ENCODE measurements at places on chromosomes 3 and 15.

DNA sequence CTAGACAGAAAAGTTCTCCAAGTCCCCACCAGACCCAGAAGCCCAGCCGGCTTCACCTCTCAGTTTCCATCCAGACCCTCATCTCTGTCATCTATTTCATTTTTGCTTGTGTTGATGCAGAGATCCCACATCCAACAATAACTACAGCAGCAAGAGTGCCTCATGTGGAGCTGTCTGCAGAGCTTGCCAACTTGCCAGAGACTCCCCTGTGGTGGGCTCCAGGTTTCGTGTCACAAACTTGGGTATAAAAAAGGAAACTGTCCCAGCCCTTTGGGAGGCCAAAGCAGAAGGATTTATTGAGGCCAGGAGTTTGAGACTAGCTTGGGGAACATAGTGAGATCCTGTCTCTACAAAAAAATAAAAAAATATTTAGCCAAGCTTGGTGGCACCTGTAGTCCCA, 182.4 kb upstream of the ATP10A start:
- no peak for DNase-seq

DNA sequence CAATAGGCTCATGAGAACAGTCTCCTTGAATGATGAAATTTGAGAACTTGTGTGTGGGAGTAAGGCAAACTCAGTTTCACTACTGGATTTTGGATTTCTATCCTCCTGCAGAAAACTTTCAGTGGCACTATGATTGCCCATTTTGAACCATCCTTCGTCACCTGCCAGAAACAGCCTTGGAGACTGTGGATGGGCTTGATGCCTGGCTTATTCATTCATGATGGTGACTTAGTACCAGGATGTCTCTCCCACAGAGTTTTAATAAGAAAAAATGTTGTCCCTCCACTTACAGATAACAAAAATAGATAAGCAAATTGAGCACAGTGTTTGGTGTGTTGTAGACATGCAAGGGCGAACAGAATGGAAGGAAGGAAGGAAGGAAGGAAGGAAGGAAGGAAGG, 53.5 kb upstream of the CPNE4 start:
- no peak for DNase-seq

GRCh38 chr3:47849699-47850563, 47.0 kb downstream of the DHX30 start:
- no peak for DNase-seq

- DNase-seq = no peak
Measured at GRCh38 chr3:28240441-28240840, 978 bp upstream of the CMC1 start.

DNA sequence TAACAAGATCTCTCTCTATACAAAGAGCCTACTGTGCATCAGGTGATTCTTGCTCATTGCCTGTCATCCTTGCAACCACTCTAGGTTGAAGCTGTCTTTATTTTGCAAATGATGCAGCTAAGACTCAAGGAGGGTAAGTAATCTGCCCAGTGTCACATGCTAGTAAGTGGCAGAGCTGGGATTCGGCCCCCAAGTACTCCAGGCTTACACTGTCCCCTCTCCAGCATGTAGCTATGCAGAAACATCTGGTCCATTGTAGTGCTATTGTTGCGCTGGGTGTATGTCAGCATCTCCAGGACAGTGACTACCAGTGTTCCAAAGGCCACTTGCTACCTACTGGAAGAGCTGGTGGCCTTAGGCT, 248.9 kb downstream of the SLCO3A1 start:
- no peak for DNase-seq

DNA sequence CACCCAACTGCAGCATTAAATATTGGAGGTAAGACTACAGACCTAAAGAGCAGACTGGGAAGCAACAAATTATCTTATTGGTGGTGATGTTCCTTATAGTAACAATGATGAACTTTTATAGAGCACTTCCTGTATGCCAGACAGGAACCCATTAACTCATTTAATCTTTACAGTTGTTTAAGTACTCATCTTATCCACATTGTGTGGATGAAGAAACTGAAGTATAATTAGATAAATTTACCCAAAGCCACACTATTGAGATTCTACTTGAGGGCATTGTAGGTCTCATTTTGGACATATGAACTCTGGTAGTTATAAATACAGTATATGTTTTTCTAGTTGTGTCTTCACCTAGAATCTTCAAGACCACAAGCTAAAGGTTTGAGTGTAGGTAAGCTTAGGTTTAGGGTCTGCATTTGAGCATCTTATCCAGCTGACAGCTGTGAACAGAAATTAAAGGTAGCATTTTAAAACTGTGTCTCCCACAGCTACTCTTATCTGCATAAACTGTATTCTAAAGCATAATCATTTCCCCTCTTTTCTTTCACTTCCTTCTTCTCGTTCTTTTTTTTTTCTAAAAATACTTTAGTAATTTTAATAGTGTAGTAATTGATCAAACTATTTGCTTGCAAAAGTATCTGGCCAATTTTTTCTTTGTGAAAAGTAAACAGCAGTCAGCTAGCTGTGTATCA, 138.2 kb downstream of the UBE2E2 start:
- DNase-seq = no peak

DNA sequence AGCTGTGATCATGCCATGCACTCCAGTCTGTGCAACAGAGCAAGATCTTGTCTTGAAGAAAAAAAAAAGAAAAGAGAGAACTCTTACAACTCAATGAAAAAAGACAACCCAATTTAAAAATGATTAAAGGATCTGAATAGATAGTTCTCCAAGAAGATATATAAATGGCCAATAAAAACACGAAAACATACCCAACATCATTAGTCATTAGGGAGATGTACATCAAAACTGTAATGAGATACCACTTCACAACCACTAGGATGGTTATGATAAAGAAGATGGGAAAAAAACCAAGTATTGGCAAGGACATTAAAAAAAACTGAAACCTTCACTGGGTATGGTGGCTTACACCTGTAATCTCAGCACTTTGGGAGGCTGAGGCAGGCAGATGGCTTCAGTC, 2.4 kb upstream of the PRKCI start:
- DNase-seq = no peak

GRCh38 chr3:17052363-17052762, 167.6 kb downstream of the PLCL2 start:
- DNase-seq = no peak

GRCh38 chr15:73125219-73125618, 73.0 kb downstream of the NEO1 start:
- no peak for DNase-seq

DNA sequence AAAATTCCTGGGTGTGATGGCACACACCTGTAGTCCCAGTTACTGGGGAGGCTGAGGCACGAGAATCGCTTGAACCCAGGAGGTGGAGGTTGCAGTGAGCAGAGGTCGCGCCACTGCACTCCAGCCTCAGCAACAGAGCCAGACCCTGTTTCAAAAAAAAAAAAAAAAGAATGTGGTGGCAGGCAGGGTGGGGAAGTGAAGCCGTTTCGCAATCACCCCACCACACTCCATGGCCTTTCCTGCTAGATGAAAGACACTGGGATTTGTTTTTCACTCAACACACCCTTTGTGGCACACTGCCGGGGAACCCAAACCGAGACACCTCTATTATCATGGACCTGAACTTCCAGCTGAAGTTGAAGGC, 172.4 kb upstream of the IQSEC1 start:
- no peak for DNase-seq

GRCh38 chr3:108378153-108378951, 82.0 kb downstream of the HHLA2 start:
- DNase-seq = no peak

GRCh38 chr3:18087988-18088387, 337.2 kb downstream of the SATB1 start:
- DNase-seq = no peak

DNA sequence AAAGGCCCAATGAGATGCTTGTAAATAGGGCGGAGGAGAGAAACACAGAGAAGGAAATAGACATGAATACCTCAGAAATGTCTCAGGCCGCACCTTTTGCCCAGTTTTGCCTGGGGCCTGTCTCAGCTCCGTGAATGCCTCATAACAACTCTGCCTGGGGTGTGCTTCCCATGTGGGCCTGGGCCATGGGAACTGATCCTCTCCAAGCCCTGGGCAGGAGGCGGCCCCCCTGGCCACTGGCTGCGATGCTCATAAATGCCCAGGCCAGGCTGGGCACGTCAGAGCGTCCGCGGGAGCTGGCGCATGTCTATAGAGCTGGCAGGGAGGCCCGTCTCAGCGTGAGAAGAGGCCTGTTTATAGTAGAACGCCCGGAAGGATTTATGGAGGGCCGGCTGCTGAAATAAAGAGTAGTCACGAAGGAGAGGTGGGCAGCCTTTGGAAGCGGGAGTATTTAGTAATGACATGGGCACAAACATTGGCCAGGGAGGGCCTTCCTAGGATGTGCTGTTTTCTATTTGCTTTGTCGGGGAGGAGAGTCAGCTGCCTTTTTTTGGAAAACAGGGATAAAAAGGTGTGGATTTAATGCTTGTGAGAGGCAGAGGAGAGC, 85.9 kb upstream of the IGF1R start:
- DNase-seq = no peak

- DNase-seq = no peak
Measured at GRCh38 chr3:191255156-191255555, 56.1 kb downstream of the OSTN start.

GRCh38 chr15:61633951-61634350, 404.8 kb upstream of the RORA start:
- no peak for DNase-seq

DNA sequence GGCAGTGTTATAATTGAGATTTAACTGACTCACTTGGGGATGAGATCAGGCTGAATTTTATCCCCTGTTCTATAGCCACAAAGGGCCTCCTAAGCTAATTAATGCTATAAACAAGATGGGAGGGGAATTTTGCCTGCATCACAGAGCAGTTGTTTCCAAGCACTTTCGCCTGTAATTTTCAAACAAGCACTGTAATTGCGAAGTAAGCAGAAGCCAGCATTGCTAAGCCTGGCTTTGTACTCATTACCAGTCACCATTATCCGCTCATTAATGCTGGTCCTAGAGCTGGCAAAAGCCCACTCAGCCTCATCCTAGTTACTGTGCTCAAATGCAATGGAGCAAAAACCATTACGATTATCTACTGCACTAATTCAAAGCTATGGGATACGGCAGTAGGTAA, 356.6 kb upstream of the UBE2E2 start:
- DNase-seq = no peak

GRCh38 chr3:188929137-188929536, 242.6 kb upstream of the TPRG1 start:
- DNase-seq = no peak

GRCh38 chr15:40292246-40292645, 9.4 kb upstream of the ANKRD63 start:
- no peak for DNase-seq

DNA sequence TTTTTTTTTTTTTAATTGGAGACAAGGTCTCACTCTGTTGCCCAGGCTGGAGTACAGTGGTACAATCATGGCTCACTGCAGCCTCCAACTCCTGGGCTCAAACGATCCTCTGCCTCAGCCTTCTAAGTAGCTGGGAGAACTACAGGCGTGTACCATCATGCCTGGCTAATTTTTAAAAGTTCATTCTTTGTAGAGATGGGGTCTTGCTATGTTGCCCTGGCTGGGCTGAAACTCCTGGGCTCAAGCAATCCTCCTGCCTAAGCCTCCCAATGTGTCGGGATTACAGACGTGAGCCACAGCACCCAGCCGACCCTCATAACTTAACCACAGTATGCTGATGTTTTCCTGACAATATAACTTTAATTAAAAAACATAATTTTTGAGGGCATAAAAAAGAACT, 24.3 kb downstream of the IL17RD start:
- no peak for DNase-seq

- DNase-seq = no peak
Measured at GRCh38 chr3:170740285-170740684, 129.7 kb downstream of the RPL22L1 start.

DNA sequence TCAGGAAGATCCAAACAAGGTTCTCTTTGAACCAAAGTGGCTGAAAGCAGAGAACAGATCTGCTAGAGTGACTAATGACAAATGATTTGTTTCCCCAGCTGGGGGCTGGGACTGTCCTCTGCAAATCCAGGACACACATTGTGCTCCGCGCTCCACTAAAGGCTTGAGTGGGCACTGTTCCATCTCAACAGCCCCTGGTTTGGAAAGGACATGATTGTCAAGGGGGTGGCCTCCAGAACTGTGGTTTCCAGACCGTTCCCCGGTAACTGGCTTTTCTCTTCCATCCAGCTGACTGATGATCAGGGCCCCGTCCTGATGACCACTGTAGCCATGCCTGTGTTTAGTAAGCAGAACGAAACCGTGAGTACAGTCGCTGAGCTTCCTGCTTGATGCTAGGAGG, 91.0 kb downstream of the LRTM1 start:
- no peak for DNase-seq

DNA sequence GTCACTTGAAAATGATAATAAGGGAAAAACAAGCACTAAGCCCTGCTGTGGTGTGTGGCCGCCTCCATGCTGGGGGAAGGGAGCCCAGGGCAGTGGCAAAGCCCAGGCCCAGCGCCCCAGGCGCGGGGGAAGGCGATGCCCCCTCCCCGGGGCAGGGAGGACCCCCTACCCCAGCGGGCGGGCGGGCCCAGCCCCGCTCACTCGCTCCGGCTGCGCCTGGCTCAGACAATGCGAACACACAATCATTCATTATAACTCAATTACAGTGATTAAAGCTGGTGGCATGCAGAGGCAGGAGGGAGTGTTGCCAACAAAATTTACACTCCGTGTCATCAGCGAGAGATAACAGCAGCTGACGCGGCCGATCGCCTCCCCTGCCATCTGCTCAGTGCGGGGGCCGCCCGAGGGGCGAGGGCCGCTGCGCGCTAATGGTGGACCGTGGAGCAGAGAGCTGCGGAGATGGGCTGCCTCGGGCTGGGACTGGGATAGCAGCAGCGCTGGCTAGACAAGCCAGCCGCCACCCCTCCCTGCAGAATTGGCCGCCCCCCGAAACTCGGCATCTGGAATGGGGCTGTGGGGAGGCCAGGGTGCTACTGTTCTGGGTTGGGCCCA, 64.1 kb downstream of the TLE3 start:
- DNase-seq = no peak

DNA sequence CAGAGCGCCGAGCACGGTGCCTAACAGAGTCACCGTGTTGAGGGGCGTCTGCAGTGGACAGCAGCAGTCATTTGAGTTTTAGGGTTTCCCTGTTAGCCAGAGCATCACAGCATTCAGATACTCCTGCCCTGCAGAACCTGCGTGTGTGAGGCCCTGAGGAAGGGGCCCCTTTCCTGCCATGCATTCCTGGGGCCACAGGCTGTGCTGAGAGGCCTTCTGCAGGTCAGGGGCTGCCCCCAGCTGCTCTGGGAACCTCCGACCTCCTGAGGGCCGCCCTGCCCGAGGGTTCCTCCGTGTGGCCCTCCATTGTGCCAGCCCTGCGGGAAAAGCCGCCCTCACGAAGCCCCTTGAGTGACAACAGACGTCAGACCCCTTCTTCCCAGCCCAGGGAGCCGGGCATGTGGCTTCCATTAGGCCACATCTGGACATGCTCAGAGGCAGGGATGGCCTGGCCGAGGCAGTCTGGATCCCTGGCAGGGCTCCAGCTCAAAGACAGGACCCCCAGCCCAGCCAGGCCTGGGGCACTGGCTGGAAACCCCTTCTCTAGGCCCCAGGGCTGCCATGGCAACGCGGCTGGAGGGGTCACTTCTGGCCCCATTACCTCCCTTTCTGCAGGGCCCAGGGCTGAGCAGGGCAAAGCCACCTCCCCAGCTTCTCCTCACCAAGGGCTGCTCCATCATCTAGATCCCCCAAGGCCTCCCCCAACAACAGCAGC, 25.3 kb downstream of the FBLN2 start:
- DNase-seq = no peak

- DNase-seq = no peak
Measured at GRCh38 chr15:72382146-72382545, 6.3 kb upstream of the HEXA start.

GRCh38 chr15:66631616-66632263, 65.9 kb upstream of the LCTL start:
- DNase-seq = no peak

- DNase-seq = peak; percentile 22
Measured at GRCh38 chr3:126983653-126984390, 907 bp downstream of the PLXNA1 start.
